Pancreas (tissue), 10 donors: ENCODE measurements at places on chromosomes 7 and 10. TPM values are rescaled to one million over a fixed set of nuclear protein-coding genes. Genes with fewer than 3 reads are reported as not detected.

DNA sequence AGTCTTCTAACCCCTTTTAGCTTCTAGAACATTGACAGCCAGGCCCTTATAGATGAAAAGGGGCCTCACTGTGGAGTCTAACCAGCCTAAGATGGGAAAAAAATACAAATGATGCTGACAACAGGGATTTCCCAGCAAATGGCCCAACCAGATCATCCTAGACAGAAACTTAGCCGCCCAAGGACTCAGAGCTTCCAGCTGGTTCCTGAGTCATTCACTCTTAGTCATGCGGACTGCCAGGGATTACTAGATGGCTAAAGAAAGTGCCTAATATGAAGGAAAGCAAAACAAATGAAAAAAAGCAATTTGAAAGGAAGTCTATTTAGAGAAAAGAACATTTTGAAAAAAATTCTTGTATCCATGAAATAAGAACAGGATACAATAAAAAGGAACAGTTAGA, 23.7 kb downstream of the TSPAN14 start:
- no peak for DNase-seq

DNA sequence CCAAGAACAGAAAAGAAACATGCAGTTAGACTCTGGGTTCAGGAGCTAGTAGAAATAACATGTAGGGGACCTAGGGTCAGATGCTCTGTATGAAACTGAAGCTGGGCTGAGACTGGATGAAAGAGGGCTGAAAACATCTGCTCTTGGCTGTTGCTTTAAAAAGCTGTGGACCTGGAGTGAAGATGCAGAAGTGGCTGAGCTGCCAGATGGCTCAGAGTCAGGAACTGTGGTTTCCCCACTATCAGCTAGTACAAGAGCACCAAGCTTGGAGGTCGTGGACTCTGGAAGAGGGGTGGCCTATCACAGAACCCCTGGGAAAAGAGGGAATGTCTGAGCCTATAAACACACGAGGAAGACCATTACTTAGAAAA, 5.9 kb downstream of the ADK start:
- DNase-seq: no peak

The ZNRF2 gene
- polyA plus RNA-seq: 4.9 TPM

DNA sequence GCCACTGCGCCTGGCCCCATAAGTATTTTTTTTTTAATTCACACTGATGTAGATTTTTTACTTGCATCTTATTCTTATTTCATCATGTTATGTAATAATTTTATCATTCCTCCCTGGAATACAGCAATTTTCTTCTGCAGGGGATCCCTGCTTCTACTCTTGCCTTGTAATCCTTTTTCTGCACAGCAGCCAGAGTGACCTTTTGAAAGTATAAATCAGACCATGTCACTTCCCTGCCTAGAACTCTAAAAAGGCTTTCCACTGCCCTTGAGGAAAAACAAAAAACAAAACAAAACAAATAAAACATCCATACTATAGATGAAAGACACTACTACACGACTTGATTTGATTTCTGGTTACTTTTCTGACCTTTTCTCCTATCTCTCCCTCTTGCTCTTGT, 1334.7 kb downstream of the REEP3 start:
- DNase-seq: no peak

The STK32C gene
- 9.9 TPM for polyA plus RNA-seq

GRCh38 chr10:73910764-73911552, at the start of gene PLAU:
Gene PLAU, plus strand, starts transcription at chr10:73911132. Its CDS starts 424 bp downstream, at chr10:73911556.
- DNase-seq: peak; percentile 73

The TMEM236 gene
- polyA plus RNA-seq: 1.4 TPM

The PCLO gene
- polyA plus RNA-seq: 1.9 TPM

The NKX1-2 gene
- not detected for polyA plus RNA-seq

DNA sequence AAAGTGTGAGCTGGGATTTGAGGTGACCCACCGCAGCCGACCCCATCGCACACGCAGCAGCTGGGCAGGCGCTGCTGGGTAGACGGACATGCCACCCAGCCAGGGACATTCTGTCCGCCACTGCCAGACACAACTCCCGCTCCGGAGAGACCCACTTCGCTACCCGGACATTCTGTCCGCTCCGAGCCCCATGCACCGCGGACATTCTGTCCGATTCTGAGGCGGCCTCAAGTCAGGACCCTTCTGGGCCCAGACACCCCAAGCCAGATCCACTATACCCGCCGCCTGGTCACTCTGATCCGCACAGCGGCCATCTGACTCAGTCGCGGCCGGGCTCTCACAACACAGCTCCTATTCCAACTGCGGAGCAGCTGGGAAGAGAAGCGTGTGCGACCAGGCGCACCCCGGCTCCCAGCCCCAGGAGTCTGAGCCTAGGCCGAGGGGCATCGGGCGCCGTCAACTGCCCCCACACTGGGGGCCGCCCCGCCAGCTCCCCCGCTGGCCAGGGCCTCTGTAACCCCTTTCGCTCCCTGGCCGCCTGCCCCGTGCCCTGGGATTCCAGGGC, 763 bp downstream of the PITX3 start:
- DNase-seq: peak; percentile 71

DNA sequence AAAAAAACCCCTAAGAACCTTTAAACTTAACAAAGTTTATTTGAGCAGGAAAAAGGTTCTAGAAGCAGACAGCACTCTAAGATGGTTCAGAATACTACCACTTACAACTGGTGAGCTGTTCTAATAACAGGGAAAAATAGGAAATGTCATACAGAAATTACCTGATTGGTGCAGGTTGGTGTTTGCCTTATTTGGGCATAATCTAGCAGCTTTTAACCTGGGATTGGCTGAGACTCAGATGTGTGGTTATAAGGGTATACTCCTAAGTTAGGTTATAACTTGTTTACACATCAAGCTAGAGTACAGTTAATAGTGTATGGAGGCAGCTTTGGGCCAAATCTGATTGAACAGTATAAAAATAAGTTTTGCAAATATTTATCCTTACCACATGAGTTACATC, 59.8 kb downstream of the MAPK8 start:
- DNase-seq: no peak

DNA sequence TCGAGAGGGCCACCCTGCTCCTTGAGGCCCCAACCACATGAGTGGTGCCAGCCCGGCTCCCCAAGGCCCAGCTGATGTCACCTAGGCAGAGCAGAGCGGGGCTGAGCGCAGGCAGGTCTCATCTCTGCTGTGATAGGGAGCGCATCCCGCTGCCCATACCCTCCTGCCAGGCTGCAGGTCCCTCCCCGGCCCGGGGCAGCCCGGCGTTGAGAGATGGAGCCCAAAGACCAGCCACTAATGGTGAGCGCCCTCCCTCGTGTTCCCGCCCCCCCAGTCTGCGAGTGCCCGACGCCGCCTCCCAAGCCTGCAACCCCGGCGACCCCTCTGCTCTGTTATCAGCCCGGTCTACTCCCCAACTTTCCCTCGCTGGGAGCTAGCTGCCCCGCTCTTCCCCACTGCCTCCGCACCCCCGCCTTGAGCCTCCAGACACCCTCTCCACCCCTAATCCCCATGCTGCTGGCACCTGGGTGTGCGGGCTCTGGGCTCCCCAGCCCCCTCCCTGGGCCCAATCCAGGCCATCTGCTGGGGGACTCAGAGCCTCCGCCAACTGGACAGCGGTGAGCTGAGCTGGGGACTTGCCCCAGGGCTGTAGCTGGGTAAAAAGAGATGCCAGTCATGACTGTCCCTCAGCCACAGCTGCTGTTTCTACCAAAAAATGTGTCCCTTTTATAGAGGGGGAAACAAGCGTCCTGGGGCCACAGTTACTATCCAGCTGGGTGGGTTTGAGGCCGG, 19.7 kb upstream of the CHST12 start:
- DNase-seq: no peak

GRCh38 chr10:44312401-44312800, 72.5 kb downstream of the CXCL12 start:
- no peak for DNase-seq
